CD4-positive, alpha-beta T cell treated with Interferon alpha-2 for 1 hour (primary cell): ENCODE measurements at places on chromosomes 2 and 18.
A peak's percentile ranks its signal among the peaks of the same experiment; 100 is the strongest.

GRCh38 chr2:113228991-113229716 is 49.6 kb downstream of the PAX8 start:
- no peak for DNase-seq

- DNase-seq: no peak
These were observed 347.8 kb upstream of the GULP1 start for GRCh38 chr2:187943772-187944369.

DNA sequence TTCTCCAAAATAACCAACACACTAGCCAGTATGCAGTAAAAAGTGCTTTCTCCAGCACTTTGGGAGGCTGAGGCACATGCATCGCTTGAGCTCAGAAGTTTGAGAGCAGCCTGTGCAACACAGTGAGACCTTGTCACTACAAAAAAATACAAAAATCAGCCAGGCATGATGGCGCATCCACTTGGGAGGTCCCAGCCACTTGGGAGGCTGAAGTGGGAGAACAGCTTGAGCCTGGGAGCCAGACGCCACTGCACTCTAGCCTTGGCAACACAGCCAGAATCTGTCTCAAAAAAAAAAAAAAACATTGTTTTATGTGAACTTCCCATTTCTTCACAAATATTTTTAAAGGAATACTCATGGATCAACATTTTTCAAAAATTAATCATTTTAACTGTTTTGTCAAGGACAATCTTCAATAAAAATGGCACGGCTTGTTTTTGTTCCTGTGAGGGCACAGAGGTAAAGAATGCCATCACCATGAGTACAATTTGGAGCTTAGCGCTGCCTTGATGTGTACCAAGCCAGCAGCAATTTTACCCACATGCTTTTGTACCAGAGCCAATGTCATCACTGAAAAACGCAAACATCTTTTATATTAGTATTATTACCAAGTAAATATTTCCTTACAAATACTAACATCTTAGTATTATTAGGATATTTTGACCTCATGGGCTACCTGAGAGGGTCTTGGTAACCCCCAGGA is 26.7 kb downstream of the RAB1A start:
- no peak for DNase-seq

GRCh38 chr2:150689590-150689989 is 202.1 kb upstream of the RND3 start:
- no peak for DNase-seq

- DNase-seq: no peak
These were observed 17.8 kb upstream of the TMEM18 start for GRCh38 chr2:694906-695510.

DNA sequence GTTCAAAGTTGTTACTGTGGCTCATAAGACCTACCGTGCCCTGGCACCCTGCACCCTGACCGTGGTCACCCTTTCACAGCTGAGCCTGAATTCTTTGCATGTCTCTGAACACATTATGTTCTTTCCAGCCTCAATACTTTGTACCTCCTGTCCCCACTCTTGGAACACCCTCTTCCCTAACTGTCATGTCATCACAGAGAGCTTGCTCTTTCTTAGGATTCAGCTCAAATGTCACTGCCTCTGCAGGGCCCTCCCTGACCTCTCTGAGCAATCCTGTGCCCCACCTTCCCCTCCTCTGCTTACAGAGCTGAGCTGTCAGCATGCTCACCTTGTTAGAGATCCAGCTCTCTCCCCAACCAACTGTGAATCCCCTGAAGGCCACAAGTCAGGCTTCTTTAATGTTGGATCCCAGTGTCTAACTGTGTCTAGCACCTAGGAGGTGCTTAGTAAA is 15.0 kb downstream of the PRKAG3 start:
- DNase-seq: no peak

DNA sequence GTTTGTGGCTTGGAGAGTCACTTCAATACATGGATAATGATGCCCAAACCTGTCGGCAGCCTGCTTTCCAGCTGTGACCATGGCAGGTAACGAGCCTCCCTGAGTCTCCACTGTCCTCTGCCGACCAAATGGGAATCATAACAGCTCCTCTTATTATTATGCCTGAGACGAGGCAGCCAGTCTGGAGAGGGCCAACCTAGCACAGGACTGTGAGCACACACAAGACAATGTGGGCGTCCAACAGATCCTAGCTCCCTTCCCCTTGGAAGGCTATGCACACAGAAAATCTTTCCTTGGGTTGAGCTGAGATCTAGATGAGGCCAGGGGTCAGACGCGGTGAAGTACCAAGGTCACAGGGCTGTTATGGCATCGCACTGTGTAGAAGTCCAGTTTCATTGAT is 890 bp upstream of the SLC4A3 start:
- no peak for DNase-seq

DNA sequence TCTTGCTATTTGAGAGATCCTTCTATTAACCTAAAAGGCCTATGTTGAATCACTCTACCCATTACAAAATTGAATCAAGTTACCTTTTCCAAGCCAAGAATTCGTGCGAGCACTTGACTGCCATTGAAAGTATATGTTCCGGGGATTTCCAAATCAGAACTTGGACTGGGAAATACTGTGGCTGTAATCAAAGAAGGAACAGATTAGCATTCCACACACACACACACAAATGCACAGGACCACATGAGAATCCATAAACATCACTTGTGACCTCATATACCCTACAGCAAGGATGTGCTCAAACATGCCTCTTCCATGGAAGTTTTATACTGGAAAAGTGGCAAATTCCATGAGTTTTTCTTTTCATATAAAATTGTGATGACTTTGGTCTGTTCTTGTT is 86.0 kb downstream of the ABCA12 start:
- no peak for DNase-seq

DNA sequence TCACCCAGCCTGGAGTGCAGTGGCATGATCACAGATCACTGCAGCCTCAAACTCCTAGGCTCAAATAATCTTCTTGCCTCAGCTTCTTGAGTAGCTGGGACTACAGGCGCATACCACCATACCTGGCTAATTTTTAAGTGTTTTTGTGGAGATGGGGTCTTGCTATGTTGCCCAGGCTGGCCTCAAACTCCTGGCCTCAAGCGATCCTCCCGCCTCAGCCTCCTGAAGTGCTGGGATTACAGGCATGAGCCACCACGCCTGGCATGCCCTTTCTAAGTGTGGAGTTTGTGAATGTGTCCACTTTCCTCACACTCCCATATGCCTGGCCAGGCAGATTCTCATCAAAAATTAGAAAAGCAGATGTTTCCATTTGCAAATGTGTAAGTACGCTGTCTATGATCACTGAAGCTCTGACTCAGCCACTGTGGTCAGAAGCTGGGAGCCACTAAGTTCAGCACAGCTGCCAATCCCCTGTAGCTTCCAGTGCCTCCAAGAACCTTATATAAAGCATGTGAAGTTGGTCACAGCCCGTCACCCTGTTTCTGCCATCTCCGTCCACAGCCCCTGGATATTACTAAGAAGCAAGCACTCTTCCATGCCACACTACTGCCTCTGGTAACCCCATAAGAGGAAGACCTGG is 155.4 kb downstream of the FAM210A start:
- DNase-seq: no peak

GRCh38 chr18:7904529-7904928 is 337.4 kb downstream of the PTPRM start:
- DNase-seq: no peak

- DNase-seq: no peak
These were observed 261.2 kb downstream of the TXNL1 start for GRCh38 chr18:56377231-56377630.

- DNase-seq: no peak
These were observed 510.7 kb downstream of the CNTNAP5 start for GRCh38 chr2:124535816-124536215.

DNA sequence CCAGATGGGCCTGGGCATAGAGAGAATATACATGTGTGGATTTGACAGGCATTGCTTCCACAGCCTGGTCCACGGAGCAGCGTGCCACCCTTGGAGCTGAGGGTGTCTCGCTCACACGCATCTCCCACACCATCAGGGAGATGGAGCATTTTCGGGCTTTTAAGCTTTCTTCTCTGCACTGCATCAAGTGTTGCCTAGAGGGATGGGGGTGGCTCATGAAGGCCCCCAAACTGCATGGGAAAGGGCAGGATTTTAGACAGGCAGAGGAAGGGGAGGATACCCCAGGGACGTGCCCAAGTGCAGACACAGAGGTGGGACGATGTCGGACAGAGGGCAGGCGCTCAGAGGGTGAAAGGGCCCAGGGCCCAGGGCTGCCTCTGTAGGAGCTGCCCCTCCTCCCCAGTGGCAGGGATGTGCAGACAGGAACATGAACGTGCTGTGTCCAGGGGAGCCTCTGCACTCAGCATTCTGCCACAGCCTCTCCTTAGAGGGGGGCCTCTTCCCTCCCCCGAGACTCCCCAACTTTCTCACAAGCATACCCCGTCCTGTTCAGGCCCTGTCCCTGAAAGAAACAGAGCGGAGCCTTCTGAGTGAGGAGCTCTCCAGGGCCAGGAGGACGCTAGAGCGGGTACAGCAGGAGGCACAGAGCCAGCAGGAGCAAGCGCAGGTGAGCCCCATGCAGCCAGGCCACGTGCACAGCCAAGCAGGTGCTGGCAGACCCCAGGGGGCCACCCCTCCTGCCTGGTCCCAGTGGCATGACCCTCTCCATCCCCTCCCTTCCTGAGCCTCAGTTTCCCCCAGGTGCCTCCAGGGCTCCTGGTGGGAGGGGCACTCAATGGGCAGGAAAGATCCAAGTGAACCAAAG is 42.9 kb upstream of the SNED1 start:
- DNase-seq: no peak

DNA sequence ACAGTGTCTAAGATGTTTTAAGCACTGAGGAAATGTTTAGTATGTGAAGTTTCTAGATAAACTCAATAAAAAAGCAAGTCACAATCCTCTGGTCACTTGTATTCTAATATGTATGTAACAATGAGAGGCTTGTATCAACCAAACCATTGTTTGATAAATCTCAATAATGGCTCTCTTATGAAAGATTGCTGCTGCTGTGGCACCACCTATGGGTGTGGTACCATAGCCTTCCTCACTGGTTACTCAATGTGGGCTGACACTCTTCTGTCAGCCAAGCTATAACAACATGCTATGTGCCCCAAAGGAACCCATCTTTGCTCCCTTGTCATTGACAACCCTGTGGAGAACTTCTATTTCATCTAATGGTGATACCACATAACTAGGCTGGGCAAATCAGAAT is 12.6 kb upstream of the RAB1A start:
- DNase-seq: peak; percentile 32

DNA sequence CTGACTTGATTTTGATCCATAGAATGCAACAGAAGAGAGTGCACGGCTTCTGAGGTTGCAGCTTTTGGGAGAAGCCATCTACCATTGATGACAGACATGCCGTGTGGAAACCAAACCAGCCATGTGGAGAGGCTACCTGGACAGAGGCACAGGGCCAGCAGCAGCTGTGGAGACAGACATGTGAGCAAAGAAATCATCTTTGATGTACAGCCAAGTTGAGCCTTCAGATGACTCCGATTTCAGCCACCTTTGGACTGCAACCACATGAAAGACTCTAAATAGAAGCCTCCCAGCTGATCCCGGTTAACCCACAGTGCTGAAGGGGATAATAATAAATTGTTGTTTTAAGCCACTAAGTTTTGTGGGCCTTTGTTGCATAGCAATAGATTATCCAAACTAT is 54.2 kb downstream of the TSN start:
- DNase-seq: no peak

GRCh38 chr2:216664593-216665034 is 30.7 kb downstream of the IGFBP5 start:
- no peak for DNase-seq

DNA sequence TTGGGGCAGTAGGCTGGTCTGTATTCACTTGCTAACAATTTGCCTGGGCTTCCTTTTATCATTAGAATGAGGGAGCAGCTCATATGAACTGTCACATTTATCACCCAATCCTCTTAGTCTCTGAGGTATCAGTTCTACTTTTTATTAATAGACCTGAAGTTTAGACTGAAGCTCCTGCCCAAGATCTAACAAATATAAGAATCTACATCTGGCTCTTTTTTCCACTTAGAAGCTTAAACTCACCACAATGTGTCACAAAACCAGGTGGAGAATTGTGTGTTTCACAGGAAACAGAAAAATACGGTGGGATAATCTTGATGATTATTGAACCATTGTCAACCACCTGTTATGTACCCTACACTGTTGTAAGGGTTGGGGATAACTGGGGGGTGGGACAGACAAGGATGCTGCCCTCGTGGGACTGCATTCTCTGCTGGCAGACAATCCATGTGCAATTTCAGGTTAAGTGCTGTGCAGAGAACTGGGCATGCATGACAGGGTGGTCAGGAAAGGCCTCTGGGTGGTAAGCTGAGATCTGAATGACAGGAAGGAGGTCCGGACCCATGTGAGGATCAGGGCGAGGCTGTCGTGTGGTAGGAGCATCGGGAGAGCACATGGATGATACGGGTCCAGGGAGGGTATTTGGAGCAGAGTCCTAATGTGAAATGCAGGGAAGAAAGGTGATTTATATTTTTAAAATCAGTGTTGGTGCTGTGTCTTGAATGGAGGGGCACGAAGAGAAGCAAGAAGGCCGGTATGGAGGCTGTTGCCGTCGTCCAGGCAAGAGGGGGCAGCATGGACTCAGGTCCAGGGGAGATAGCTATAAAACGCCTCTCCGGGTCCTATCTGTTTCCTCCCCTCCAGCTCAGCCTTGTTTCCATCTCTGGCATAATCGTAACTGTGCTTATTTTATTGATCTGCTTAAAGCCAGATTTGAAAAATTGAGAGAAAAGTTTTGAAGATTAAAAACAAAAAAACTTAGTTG is 17.6 kb downstream of the MYL12B start:
- no peak for DNase-seq

GRCh38 chr2:221541131-221541735 is 30.9 kb downstream of the EPHA4 start:
- DNase-seq: no peak

DNA sequence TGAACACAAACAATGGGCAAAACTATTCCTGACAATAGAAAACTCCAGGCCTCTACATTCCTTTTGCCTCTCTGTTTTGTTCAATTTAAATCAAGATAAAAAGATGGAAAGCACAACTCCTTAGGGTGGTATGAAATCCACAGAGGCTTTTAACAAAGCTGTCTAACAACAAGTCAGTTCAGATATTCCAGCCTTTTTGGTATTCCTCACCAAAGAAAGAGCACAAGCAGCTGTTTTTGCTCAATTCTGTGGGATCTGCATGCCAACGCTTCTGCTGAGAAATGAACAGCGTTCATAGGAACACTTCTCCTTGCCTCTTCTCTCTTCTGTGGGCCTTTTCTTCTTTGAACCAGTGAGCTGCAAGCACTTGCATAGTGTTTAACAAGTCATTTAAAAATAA is 411.6 kb upstream of the TCF4 start:
- no peak for DNase-seq

DNA sequence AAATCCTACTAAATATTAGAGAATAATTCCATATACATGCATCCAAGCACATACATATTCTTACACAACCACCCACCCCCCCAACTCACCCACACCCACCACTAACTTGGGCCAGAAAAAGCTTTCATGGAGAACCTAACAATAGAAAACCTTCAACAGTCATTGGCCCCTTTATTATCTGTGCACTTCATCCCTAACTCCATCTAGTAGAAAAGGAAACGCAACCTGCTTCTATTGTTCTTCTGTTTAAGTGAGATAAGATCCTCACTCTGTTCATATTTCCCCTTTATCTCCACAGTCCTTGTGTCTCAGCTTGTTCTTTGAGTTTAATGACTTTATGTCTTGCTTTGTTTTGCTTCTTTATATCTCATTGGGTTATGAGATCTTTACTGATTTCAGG is 1740.2 kb upstream of the CELF4 start:
- no peak for DNase-seq
